Left renal pelvis (tissue), 4 donors: ENCODE measurements at places on chromosomes 11 and 22. TPM values are rescaled to one million over a fixed set of nuclear protein-coding genes. Genes with fewer than 3 reads are reported as not detected.

Gene ISX
- 0.32 TPM for polyA plus RNA-seq

DNA sequence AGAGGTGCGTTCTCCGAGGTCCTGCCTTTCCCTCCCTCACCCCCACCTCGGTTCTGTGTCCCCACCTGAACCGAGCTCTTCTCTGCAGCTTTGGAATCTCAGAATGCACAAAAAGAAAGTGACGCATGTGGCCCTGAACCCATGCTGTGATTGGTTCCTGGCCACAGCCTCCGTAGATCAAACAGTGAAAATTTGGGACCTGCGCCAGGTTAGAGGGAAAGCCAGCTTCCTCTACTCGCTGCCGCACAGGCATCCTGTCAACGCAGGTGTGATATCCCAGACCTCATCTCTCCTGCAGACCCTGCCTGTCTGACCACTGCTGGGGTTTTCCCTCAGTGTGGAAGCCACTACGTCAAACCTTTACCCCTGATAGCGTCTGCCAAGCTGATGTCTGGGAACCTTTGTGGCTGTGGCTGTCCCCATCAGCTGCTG is 13.9 kb downstream of the ACP2 start:
- DNase-seq: no peak

DNA sequence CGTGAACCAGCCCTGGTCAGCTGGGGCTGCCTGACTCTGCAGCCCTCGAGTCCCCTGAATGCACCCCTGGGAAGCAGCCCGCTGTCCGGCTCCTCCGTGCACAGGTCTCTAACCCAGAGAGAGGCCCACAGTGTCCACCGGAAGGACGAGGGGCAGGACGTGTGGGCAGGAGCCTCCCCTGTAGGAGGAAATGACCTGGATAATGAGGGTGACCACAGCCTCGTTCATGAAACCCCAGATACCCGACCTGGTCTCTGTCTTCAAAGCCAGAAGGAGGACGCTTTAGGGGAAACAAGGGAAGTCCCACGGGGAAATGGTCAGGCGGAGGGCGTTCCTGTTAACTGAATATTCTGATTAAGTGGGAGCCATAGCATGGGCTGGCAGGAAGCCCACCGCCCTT is 23.3 kb downstream of the LIF start:
- DNase-seq: no peak

- no peak for DNase-seq
Measured at GRCh38 chr22:40024201-40025061, 29.7 kb downstream of the FAM83F start.

GRCh38 chr11:74755395-74755995 is 6.8 kb downstream of the RNF169 start:
- no peak for DNase-seq

- DNase-seq: peak; percentile 10
Measured at GRCh38 chr11:13328286-13328685, 50.7 kb downstream of the BMAL1 start.
